AG09319 (cell line): ENCODE measurements at places on chromosomes 7 and 10.

GRCh38 chr7:151491859-151492258 is 27.8 kb downstream of the RHEB start:
- peak; percentile 37 for DNase-seq

GRCh38 chr10:124946945-124947344 is 5.0 kb downstream of the ZRANB1 start:
- no peak for DNase-seq

DNA sequence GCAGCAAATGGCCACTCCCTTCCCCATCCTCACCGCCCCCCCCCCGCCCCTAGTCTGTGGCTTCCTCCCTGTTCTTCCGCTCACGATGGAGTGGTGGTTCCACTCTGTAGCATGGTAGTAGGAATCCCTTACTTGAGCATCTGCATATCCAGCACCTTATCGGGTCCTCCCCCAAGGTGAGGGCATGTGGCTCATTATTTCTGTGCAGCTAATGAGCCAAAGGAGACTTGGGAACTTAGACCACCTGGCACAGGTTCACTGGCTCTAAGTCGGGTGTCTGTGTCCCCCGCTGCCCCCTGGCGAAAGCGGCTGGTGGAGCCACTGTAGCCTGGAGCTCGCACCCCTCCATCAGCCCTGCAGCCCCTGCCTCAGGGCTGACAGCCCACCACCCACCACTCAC is 22.8 kb upstream of the GPR26 start:
- no peak for DNase-seq

- DNase-seq: no peak
Observed at GRCh38 chr7:105187302-105188169, 173.5 kb downstream of the KMT2E start.

- DNase-seq: no peak
Observed at GRCh38 chr7:27025270-27025669, 70.5 kb downstream of the HOXA1 start.
